ENCODE measurements at places on chromosomes 16 and 17. TPM values are rescaled to one million over a fixed set of nuclear protein-coding genes. Genes with fewer than 3 reads are reported as not detected.

DNA sequence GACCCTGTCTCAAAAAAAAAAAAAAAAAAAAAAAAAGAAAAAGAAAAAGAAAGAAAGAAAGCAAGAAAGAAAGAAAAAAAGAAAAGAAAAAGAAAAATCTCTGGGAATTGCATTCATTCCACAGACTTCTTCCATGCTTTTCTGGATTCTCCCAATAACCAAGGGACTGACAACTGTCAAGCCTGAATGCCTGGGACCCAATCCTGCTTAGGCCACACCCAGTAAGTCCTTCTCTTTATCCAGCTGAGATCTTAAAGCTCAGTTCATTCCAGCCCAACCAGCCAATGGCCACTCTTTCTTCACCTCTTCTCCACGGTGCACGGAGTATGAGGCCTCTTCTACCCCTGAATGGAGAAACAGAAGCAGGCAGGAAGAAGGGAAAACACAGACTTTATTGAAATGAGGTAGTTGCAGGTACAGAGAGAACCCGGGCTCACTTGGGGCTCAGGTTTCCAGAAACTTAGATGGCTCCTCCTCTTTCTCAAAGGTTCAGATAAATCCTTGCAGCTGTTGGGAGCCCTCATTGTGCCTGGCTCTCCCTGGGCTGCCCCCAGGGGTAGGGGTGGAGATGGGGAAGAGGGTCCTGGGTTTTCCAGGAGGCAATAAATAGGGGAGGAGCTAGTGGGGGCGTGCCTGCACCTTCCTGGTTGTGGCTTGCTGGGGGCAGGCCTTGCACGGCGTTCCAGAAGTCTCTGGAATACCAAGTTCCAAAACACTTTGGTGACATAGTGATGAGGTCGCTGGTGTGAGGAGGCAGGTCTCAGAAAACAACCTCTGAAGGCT lies 2.5 kb downstream of the HOXB1 start:
- no peak for DNase-seq

Gene TMEM204
- total RNA-seq: 3.3 TPM

- DNase-seq: no peak
Measured at GRCh38 chr16:31456988-31457360, 2.3 kb upstream of the ARMC5 start.

Gene AMZ2
- total RNA-seq: 43.8 TPM

DNA sequence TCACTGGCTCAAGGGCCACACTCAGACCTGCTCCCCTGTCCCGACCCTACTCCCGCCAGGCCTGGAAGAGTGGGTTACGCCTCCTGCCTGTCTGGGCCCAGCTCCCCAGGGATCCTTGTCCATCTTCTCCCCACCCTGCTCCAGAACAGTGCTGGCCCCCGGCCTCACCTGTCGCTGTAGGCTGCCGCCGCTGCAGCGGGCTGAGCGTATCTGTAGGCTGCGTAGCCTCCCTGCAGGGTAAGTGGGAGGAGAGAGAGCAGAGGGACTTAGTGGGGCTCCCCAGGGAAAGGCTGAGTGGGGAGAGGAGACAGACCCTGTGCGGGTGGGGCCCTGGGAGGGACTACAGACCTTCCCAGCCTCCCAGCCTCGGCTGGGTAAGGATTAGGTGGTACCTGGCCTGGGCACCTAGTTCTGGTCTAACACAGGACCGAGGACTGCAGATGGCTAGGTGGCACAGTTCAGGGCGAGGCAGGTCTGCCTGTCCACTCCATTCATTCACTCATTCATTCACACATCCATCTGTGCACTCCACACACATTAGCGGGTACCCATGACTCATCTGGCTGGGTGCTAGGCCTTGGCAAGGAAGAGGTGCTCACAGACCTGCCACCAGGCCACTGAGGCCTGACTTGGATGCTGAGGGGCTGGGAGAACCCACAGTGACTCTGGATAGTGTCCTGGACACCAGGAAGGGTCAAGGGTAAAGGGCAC lies 20.9 kb downstream of the ENGASE start:
- no peak for DNase-seq

DNA sequence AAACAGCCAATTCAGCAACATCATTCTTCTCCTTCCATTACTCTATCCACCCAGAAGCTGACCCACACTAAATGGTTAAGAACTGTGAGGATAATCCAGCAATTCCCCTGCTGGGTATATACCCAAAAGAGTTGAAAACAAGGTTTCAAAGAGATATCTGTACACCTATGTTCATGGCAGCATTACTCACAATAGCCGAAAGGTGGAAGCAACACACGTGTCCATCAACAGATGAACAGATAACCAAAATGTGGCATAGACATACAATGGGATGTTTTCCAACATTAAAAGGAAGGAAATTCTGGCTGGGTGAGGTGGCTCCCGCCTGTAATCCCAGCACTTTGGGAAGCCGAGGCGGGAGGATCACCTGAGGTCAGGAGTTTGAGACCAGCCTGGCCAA lies 19.9 kb downstream of the MIS12 start:
- no peak for DNase-seq

DNA sequence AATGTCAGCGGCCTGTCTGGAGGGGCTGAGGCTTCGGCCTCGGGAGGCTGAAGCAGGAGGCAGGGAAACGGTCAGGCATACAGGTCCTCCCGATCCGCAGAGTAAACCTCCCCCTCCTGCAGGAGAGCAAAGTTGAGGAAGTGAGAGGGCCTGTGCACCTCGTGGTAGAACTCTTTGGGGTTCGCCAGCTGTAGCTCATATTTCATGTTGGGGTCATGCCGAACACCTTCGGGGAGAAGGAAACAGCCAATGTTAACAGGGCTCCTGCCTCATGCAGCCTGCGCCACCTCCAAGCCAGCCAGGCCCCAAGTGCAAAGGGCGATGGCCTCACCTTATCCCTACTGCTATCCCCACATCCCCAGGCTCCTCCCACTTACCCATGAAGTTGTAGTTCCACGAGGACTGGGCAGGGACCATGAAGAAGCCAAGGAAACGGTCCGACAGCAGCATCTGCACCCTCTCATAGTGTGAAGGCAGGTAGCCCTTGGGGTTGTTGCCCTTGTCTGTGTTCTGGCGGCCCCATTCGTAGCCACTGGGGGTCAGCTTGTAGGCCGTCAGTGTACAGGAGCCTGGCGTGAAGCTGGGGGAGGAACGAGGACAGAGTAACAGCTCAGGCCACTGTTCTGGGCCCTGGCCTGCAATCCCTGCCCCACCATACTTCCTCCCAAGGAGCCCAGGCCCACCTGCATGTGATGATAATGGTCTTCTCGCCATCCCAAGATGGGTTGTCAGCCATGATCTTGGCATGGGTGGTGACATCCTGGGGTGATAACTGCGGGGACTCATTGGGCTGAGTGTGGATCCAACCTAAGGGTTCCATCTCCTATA lies 1.3 kb upstream of the RILP start:
- no peak for DNase-seq

DNA sequence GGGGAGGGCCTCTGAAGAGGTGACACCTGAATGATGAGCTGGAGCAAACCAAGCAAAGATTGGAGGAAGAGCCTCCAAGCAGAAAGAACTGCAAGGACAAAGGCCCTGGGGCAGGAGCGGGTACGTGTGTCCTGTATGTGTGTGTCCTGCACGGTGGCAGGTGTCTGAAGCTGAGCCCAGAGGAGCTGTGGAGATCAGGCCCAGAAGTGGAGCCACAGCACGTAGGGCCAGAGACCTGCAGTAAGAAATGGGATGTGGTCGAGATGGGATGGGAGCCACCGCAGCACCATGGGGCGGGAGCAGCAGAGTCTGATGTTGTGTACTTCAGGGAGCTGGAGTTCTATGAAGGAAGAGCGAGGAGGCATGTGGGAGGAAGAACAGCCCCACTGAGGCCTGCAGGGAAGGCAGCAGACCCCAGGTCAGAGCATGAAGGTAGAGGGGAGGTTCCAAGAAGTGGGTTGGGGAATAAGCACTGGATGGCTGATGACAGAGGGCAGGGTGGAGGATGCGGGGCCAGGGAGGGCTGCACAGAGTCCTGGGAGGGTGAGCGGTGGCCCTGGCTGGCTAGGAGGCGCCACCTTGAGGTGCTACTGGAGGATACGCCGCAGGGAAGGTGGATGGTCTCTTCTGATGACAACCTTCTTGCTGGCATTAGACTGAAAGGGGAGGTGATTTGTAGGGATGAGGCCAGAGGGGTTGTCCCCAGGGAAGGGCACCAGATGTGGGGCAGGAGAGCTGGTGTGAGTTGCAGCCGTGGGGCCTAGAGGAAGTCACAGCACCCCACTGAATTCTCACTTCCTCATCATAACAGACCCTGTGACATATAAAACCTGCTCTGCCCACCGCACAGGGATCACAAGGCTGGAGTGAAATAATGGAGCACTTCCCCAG lies 10.6 kb upstream of the CETP start:
- DNase-seq: no peak

DNA sequence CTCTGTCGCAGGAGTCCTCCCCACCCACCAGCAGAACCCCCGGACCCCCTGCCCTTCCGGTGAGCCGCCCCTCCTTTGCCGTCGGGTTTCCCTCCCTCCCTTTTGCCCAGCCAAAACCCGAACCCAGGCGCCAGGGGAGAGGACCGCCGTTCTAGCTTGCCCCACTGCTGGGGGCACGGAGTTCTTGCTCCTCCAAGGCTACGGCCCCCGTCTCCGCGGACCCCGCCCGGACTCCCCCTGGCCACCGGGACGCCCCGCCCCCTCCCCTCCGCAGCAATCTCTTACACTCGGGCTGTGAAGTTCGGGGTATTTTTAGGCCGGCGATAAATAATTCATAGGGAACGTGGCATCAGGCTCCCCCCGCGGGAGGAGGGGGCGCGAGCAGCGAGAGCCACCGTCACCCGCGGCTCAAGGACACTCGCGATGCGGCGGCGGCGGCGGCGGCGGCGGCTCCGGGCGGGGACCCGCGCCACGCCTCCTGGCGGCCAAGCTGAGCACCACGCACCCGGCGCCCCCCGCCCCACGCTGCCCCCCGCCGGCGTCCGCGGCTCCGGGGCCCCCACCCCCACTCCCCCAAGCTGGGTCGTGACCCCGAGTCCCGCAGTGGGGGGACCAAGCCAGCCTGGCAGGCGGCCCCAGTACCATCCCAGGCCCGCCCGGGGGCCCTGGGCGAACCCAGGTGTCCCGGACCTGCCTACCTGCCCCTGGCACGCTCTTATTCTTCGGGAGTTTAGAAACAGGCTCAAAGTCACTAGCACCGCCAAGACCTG lies at the start of gene GRIN2C:
Gene GRIN2C, minus strand, starts transcription at position 427 of the 770 bp plus-strand sequence. CDS start 4,793 bp downstream, outside the sequence.
- peak; percentile 66 for DNase-seq

GRCh38 chr17:40577611-40578065 lies 12.4 kb upstream of the CCR7 start:
- no peak for DNase-seq

Gene HASPIN
- 2.6 TPM for total RNA-seq

GRCh38 chr17:73521376-73521775 lies 122.9 kb downstream of the SDK2 start:
- DNase-seq: no peak

- peak; percentile 77 for DNase-seq
Measured at GRCh38 chr16:67694611-67695010, 24.5 kb downstream of the GFOD2 start.

- no peak for DNase-seq
Measured at GRCh38 chr17:78764871-78765270, 17.2 kb downstream of the CYTH1 start.

DNA sequence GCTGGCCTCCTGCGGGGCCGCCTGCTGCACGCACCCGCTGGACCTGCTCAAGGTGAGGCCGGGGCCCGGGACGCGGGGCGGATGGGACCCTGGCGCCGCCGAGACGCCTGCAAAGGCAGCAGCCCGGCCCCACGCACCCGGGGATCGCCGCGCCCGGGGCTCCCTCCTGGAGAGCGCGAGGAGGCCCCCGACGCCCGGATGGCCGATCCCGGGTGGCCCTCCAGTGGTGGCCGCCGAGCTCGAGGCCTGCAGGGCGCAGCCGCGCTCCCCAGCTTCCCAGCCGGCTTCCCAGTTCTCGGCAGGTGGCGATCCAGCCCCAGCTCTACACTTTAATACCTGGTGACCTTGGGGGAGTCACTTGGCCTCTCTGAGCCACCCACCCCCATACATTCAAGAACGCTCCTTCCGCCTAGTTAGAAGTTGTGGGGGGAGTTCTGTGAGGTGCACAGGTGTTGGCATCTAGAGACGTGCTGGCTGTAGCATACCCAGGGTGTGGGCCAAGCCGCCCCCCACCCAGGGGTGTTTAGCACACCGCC lies 452 bp downstream of the SLC25A10 start:
- DNase-seq: no peak

- no peak for DNase-seq
Measured at GRCh38 chr17:48500435-48501426, 30.1 kb downstream of the HOXB1 start.

DNA sequence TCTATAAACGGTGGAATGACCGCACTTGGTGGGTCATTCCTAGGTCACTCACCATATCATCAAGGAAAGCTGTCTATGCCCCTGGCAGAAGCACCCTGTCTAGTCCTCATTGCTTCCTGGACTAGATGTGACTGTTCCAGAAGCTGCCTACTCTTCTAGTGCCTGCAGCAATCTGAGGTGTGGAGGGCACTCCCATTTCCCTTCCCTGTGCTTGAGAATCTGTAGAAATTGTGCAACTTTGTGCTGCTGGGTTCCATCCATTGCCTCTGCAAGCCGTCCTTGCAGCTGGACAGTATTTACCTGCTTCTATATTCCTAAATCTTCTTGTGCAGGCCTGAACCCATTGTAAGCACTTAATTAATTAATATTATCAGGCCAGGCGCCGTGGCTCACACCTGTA lies 52.1 kb downstream of the CACNG3 start:
- no peak for DNase-seq

DNA sequence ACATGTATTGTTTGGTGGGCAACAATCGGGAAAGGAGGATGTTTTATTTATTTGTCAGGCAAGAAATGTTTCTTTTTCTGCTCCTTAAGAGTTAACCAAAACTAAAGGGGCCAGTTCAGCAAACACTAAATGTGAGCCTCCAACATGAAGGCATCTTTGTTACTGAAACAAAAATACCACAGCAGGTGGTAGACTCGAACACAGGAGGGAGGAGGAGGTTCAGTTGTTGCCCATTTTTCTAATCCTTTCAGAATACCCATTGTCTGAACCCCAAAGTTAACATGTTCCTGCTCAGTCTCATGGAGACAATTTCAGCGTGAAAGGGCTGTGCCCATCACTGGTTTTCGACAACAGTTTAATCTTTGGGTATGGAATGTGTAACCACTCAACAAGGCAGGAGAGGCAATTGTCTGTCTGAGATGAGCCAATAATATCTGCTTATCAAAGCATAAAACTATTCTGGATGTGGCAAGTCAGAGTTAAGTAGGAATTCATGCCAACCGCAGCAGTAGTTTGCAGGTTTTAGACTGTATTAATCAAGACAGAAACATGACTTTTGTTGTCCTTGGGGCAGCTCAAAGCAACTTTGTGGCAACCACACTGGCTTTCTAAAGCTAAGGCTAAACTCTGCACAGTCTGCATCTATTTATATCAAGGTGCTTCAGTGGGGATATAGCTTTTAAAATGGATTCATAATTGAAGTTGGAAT lies 211.7 kb downstream of the FTO start:
- DNase-seq: no peak

Gene MYO15A
- total RNA-seq: 1.6 TPM

GRCh38 chr16:56257666-56258342 lies 66.5 kb downstream of the GNAO1 start:
- peak; percentile 65 for DNase-seq

- DNase-seq: no peak
Measured at GRCh38 chr17:13888056-13888609, 181.2 kb upstream of the COX10 start.

- no peak for DNase-seq
Measured at GRCh38 chr16:74830648-74831047, 56.0 kb upstream of the FA2H start.
